HCT116 (cell line): ENCODE measurements at places on chromosomes 3 and 15.

GRCh38 chr15:25763331-25763751, 99.8 kb downstream of the ATP10A start:
- no peak for DNase-seq

DNA sequence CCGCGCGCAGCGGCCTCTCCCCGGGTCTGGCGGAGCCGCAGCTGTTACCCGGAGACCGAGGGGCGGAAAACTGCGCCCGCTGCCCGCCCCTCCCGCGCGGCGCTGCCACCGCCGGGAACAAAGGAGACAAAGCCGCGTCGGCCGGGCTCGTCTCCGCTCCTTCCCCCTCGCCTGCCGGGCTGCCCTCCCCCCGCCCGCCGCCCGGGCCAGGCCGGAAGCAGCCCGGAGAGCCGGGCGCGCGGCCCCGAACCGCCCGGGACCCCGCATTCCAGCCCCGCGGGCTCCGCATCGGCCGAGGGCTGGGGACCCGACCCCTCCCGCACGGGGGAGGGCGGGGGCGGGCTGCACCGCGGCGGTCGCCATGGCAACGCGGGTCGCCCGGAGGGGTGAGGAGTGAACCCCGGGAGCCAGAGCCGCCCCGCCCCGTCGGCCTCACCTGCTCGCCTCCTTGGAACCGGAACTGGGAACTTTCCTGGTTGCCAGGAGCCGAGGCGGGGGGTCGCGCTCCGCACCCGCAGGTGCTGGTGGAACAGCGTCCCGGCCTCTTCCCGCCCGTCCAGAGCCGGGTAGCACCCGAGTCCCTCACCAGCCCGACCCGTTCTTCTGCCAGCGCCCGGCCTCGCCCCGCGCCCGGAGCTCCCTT, 448 bp downstream of the PLXNB1 start:
- no peak for DNase-seq

GRCh38 chr3:124131580-124131979, 139.7 kb upstream of the ROPN1 start:
- DNase-seq = no peak

DNA sequence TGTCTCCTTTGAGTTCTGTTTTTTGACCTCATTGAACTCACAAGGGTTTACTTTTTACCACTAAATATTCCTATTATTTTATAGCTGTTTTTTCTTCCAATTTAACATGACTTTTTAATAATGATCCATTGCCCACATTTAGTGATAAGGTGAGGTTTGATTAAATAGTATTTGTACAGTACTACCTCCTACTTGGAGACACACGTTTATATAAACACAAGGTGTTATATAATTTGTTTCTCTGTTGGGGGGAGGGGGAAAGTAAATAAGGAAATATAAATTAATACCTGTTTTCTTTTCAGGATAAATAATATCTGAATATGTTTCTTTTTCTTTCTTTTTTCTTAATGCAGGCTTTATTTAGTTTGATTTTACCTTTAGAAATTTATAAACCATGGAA, 281.3 kb downstream of the LPP start:
- no peak for DNase-seq

DNA sequence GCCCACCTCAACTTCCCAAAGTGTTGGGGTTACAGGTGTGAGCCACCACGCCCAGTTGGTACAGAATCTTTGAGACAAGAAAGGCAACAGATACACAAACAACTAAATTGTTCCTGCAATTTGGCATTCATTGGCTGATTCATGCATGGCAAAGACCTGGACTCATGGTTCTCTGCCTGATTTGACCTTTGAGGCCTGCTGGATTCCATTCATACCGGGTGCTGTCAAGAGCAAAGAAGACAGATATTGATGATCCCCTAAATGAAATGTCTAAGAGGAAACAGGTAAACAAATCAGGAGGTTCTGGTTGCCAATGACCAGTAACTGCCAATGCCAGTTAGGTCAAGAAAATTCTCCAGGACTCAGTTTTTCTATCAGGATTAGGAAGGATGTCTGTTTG, 43.9 kb upstream of the RAD18 start:
- DNase-seq = no peak

- no peak for DNase-seq
Observed at GRCh38 chr15:29089731-29090616, 179.6 kb downstream of the NSMCE3 start.

DNA sequence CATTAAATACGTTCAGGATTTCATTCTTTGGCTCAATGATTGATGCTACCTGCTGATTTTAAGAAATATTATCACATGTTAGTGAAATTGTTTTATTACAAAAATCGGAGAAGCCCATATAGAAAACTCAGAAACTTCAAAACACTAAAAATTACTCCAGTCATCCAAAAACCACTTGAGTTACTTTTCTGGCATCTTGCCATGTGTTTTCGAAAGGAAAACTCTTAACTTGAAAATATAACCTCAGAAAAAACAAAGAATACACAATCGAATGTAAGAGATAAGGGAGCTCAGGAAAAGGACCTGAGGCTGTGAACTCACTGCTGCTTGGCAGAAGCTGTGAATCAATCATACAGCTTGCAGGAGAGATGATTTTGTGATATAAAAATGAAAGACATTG, 151.3 kb upstream of the SLITRK3 start:
- no peak for DNase-seq

GRCh38 chr3:193085655-193086054, 155.4 kb upstream of the PLAAT1 start:
- DNase-seq = no peak

DNA sequence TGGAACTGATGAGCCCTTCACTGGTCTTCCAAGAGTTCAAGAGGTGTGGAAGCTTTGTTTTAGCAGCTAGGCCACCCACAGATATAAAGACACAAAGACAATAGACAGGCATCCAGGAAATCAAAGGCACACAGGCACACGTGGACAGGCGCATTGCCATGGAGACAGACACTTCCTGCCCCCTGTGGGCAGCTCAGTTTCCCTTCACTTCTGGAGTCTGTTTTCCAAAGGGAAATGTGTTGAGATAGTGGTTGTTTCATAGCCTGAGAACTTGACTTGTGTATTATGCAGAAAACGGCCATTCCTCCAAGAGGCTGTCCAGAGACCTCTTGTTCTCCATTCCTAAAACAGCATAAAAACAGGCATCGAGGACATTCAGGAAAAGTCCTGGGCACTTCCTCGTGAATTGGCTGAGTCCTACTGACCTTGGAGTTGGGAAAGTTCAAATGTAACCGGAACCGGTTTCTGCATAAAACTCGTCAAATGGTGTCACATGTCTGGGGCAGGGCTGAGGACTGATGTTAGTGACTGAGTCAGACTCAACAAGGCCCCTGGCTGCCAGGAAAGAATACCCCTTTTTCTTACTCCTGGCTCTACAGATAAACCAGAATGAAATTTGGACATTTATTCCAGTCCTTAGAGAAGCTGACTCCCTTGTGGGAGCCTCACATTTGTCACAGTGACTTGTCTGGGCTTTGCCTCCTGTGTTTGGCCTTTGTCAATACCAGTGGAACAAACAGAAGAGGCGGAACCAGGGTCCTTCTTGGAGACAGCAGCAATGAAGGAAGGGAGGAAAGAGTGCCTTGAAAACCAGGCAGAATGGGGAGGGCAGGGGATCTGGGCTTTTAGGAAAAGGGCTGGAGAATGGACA, 1.3 kb downstream of the ALPK3 start:
- DNase-seq = no peak

DNA sequence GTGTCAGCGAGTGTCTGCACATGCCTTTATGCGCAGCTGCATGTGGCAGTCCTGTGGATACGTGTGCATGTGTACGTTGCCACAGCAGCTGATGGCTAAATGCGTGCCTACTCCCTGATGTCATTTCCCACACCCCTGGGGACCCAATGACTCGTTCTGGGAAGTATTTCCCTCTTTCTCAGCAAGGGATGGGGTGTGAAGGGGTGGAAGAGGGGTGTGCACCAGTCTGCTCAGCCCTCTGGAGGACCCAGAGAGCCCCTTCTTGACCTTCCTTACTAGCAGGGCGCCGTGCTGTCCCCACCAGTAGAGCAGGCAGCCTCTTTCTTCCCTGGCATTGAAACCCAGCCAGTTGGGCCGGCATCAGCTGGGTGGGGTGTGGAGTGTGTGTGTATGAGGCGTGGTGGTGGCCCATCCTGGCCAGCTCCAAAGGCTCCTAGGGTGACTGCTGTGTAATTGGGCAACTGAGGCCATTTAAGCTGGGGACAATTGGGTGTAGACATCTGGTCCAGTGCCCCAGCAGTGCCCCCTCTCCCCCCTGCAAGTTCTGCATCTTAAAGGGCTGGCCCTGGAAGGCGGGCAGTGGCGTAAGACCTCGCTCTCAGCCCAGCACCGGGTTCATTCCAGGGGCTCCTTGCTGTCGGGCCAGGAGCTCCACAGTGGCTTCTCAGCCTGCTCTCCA, 19.2 kb downstream of the SNX33 start:
- DNase-seq = peak; percentile 91

DNA sequence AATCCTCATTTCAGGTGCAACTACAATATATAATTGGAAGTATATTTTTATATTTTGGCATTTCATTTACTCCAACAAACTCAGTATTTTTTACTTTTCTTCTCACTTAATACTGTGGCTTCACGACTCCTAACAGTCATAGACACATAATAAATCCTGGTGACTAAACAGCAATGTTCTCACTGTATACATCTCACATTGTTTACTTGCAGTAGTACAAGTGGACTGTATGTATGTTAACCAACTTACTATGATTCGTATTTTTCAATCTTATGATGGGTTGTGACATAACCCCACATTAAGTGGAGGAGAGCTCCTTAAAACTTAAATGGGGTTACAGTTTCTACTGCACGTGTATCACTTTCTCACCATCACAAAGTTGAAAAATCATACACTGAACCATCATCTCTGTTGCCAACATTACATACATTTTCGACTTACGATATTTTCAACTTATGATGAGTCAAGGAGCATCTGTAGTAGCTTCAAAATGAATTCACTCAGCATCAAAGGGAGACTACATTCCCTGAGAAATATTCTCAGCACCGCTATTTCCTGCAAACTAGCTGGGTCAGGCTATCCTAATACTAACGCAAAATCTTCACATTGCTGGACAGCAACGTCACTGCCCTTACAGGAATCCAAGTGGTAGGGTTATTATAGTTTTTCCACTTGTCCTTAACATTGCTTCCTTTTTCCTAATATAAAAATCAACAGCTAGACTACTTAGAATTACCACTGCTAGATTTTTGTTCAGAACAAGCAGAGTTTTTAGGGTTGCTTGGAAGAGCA, 7.3 kb downstream of the ADAM10 start:
- no peak for DNase-seq

DNA sequence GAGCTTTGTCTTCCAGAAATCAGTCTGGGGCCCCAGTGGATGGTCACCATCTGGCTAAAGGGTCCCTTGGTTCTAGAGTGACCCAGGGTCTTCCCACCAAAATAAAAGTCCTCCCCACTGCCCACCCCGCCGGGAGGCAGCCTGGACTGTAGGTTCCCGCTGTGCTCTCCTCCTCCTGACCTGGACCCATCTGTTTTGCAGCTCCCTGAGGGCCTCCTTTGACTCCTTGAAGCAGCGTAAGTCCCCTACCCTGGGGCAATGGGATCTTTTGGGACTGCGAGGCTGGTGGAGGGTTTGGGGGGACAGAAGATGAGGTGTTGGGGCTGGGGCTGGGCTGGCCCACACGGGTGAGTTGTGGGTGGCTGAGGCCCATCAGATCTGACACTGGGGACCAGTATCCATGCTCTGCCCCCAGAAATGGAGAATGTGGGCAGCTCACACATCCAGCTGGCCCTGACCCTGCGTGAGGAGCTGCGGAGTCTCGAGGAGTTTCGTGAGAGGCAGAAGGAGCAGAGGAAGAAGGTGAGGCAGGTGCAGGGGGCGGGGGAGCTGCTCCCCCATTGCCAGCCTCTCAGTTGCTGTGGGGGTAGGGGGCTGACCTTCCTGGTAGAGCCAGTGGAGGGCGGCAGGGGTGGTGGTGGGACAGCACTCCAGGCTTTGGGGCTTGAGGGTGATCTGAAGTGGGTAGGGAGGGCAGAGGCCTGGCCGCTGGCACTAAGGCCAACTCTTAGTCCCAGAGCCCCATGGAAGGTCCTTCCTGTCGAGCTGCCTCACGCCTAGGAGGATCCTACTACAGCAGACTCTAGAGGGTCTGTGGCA, 30.4 kb downstream of the PSTPIP1 start:
- no peak for DNase-seq

DNA sequence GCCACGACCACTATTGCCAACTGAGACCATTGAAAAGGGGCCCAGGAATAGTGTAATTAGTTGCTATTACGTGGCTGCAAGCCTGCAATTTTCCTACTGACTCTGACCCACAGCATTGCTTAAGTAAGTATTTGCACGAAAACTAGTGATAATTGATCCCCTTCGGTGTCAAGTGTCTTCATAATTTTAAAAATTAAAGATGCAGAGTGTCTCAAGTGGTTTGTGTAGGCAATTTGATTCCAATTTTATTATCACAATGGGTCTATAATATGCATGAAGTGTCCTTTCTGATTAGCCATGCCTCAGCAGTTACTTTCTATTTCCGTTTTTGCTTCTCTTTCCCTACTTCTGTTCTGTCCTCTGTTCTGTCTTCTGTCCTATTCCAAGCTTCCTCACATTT, 259.2 kb downstream of the C3orf38 start:
- no peak for DNase-seq

GRCh38 chr3:171967137-171967783, 72.1 kb upstream of the FNDC3B start:
- DNase-seq = peak; percentile 60

GRCh38 chr15:70469651-70470555, 293.5 kb downstream of the UACA start:
- no peak for DNase-seq

- peak; percentile 32 for DNase-seq
Observed at GRCh38 chr3:169103951-169104941, 559.3 kb downstream of the MECOM start.

DNA sequence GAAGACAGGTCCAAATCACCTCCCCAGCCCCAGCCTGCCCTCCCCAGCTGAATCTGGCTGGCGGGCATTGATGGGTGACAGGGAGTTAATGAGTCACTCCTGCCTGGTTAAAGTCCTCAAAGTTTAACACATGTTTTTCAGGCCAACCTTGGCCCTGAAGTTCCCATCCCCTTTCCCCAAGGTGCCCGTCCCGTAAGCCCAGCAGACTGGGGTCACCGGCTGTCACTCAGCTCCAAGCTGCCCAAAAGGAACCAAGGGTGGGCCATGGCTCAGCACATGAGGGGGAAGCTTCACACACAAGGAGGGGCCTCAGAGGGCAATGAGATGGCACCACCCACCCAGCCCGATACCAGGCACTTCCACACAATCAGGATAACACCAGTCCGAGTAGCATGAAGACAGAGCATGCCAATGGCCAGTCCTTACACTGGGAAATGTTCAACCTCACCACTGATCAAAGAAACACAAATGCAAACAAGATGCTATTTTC, 10.2 kb upstream of the KLF15 start:
- no peak for DNase-seq

- DNase-seq = no peak
Observed at GRCh38 chr15:89455535-89455934, 40.8 kb downstream of the RHCG start.

- no peak for DNase-seq
Observed at GRCh38 chr3:183958775-183959174, 58.9 kb downstream of the ABCC5 start.

- DNase-seq = no peak
Observed at GRCh38 chr3:193987186-193987585, 148.8 kb upstream of the HES1 start.
